ENCODE measurements at places on chromosomes 1 and 21.

GRCh38 chr1:15031251-15031933, 122.2 kb upstream of the TMEM51 start:
- DNase-seq = no peak

DNA sequence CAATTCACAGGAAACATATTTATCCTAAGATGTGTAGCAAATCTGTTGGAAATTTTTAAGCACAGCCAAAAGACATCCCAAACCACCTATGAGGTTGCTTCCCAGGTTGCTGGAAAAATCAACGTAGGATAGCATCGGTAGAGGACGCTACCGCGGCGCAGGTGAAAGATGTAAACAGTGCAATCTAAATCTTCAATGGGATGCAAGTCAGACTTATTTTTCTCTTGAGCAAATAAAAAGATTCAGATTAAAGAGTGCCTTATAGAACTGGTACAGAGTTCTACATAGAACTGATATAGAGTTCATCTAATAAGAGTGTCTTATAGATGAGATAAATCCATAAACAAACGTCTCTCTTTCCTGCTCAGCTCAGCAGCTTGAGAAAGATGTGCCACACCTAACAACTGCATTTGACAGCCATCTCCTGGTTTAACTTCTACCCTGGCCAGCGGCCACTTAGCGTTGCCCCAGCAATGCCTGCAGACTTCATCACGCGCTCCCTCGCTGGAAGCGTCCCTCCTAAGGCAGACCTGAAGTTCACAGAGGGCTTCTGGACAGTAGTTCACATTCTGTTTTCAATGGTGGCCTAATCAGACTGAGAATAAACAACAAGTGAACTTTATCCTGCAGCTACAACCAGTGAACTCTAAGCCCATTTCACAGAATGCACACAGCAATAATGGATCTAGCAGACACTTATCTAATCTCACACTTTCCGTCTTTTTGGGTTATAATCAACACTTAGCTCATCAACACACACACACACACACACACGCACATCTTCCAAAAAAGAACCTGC, 164.5 kb downstream of the TOMM20 start:
- DNase-seq = no peak

DNA sequence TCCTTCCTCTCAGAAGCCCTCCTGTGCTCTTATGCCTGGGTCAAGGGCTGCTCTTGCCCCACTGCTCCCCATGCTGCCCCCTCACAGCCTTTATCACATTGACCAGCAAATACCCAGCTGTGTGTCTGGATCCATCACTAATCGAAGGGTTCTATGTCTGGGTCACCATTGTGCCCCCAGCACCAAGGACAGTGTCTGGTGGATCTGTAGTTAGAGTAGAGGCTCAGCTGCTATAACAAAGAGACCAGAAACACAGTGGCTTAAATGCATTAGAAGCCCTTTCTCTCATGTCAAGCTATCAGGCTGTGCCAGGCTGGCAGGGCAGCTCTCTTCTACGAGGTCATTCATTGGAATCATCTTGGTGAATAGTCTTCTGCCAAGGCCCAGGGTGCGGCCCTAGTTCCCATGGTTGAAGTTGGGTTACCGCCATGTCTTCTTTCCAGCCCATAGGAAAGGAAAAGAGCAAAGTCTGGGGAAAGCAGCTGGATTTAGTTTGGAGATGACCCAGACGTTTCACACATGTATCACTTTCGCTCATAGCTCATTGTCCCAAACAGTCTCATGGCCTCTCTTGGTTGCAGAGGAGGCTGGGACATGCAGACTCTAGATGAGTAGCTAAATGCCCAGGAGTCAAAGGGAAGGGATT, 32.2 kb downstream of the STUM start:
- DNase-seq = no peak

- peak; percentile 61 for DNase-seq
These were observed 98.5 kb downstream of the LMX1A start for GRCh38 chr1:165257969-165258459.

- DNase-seq = no peak
These were observed 428.6 kb upstream of the CAMK1G start for GRCh38 chr1:209154912-209155311.
